Hypothalamus (tissue), 51 donors: ENCODE measurements at places on chromosomes 13 and 19.

DNA sequence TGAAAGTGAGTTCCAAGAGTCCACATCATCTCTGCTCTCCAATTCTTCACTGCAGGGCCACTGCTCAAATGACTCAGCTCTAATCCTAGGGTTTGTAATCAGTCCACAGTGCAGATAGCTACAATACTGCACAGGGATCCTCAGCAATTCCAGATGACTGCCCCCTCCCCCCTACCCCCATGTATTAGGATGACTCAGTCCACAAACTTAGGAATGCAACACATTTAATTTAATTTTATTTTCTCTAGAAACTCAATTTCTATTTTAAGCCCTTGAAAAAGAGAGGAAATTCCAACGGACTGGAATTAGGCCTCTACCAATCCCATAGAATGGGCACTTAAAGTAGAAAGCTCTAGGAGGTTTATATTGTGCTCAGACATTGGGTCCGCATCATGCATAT, 173.8 kb upstream of the SOX21 start:
- DNase-seq = no peak

DNA sequence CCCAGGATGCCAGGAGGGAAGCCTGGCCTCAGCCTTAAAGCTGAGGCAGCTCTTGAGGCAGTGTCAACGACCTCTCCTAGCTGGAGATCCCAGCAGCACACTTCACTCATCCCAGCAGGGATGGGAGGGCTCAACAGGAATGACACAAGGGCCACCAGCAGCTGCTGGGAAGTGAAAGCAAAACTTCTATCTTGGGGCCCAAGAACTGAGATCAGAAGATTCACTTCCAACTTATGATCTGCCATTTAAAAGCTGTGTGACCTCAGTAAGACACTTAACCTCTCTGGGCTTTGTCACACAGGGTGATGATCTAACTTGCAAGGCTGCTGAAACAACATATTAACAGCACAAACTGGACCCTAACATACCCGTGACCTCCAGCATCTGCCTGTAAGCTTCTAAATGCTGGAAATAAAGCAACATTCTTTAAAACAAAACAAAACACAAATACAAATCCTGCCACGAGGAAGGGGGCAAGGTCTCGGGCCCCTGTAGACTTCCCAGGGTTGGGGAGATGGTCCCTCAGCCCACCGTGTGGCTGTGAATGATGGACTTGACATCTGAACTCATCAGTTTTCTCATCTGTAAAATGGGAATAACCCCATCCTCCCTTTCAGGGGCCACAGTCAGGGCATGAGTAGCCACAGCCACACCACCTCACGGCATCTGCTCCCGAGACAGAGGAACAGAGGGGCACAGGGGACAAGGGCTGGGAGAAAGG, 22.7 kb downstream of the ELL start:
- no peak for DNase-seq

DNA sequence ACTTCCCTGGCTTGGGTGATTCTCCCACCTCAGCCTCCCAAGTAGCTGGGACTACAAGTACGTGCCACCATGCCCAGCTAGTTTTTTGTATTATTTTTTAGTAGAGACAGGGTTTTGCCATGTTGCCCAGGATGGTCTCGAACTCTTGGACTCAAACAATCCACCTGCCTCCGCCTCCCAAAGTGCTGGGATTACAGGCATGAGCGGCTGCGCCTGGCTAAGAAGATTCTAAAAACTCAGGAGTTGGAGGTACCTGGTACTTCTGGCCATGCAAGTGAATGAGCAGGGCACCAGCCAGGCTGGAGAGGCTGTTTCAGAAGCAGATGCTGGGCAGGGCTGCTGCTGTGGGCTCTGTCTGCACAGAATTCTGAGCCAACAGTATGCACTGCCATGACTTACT, 6.1 kb downstream of the MZF1 start:
- no peak for DNase-seq

DNA sequence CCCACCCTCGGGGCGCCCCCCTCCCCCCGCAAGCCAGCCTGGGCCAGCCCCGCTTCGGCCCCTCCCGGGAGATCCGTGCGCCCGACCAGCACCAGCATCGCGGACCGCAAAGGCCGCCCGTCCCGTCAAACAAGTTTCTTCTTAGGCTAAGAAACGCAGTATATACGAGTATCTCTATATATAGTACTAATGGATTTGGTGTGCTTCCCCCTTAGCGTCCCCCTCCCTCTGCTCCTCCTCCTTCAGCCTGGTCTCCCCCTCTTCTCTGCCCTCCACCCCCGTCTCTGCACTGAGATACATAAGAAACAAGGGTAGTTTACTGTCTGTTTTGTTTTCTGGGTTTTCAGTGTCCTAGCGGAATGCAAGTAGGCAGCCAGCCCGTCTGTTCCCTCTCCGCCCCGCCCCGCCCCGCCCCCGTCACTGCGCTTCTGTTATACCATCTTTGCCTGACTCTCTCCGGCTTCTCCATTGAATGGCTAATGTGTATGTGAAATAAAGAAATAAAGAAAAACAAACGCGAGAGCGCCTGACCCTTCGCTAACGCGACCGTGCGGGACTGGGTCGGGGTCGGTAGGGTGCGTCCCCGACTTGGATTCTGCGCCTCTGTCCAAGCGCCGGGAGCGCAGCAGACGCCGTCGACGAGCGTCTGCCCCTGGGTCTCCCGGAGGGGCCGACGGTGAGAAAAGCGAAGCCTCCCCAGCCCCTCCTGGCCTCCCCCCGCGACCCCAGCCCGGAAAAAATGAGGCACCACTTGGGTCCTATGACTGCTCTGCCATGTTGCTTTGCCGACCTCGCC, 4.2 kb downstream of the LYL1 start:
- no peak for DNase-seq

DNA sequence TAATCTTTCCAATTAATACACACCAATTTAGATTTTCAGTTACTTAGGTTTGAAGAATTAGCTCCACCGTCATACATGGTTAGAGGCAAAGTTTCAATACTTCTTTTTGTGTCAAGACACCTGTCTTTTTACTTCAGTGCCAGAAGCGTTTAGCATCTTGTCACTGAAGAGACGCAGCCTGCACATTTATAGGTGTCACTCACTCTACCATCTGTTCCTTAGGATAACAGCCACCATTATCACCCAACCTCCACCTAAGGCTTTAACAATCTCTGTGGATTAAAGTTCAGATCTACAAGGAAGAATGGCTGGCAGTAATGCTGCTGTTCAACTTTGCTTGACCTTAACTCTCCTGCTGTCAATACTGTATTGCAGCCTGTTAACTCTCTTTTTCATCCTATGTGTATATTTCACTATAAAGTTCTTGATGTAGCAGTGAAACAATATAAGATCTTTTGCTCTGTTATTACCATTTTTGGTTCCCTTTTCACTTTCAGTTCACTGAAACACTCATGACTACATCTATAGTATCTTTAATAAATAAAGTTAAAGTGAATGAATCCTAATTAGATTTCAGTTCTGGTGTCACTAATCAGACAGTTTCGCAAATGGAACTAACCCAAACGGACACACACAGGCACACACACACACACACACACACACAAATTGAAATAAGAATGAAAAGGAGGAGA, 435.6 kb downstream of the PCDH9 start:
- no peak for DNase-seq

GRCh38 chr13:33676045-33676989, 141.6 kb upstream of the RFC3 start:
- DNase-seq = no peak

GRCh38 chr19:903266-903797, 9.7 kb downstream of the R3HDM4 start:
- no peak for DNase-seq

- DNase-seq = no peak
Observed at GRCh38 chr13:67341406-67341805, 111.3 kb upstream of the PCDH9 start.

- no peak for DNase-seq
Observed at GRCh38 chr13:103539265-103539664, 473.0 kb upstream of the SLC10A2 start.

- no peak for DNase-seq
Observed at GRCh38 chr19:37309834-37310575, 60.9 kb upstream of the ZNF527 start.

- no peak for DNase-seq
Observed at GRCh38 chr13:46570273-46570672, 17.3 kb downstream of the LRCH1 start.

GRCh38 chr13:34371108-34371507, 553.2 kb downstream of the RFC3 start:
- DNase-seq = no peak

DNA sequence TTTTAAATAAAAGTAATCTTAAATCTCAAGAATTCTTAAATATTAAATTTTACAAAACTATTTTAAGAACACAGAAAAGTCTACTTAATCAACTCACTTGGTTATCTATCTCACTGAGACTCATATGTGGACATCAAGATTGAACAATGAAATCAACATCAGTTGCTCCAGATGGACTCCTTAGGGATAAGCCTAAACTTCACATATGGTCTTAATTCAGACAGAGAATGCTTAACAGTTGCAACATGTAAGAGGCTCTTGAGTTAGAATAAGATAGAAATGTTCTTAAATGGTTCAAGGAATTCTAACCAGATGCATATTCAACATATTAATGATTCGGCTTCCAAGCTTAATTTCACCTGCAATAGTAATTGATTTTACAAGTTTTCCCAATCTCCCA, 1730.9 kb downstream of the PCDH9 start:
- no peak for DNase-seq

DNA sequence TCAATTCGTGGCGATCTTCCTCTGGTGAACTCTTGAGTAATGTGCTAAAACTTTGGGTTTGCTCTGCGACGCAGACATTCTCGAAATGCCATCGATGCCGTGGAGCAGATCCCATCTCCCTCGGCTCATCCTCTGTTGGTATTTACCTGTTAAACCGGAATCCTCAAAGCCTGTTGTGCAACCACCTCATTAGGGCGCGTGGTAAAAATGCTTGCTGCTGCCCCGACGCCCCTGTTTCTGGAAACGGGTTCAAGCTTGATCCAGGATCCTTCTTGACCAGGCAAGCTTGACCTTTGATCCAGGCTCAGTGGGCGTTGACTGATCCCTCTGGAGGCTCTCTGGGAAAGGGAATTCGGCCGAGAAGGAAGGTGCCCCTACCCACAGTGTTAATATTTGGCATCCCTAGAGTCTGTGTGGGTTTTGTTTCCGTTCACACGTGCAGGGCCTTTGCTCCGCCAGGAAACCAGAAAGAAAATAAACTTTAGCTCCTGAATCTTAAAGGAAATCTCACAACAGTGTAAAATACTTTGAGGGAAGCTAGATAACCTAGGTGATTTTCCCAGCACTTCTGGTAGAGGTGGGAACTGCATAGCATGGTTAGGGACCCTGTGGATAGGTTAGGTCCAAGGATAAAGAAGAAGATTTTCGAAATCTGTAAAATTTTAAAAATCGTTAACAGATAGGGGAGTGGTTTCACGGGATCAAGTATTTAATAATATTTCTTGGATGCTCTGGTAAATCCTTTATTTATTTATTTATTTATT, 1.1 kb downstream of the LSM14A start:
- DNase-seq = peak; percentile 17

DNA sequence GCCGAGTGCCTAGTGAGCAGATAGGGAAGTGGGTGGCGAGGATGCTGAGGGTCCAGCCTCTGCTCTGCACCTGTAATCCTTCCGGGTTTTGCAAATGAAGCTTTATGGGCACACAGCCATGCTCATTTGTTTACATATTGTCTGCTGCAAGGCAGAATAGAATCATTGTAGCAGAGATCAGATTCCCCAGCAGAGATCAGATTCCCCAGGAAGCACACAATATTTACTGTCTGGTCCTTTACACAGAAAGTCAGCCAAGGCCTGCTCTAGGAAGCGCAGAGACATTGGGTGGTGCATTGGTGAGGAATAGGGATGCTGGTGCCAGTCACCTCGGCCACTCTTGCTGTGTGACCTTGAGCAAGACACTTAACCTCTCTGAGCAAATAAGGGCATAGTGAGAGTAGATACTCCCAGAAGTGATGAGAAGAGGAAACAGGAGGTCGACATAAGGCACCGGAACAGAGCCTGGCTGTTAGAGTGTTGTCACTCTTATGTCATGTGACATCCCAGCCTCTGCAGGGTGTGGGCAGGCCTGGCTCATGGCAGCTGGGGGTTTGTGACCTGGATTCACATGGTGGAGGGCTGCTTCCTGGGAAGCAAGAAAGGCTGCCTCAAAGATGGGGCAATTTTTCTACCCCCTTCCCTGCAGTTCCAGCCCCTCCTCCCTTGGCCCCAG, 25.6 kb downstream of the CARM1 start:
- DNase-seq = no peak
